Dermis blood vessel endothelial cell (primary cell): ENCODE measurements at places on chromosomes 6 and 20. TPM values are rescaled to one million over a fixed set of nuclear protein-coding genes. Genes with fewer than 3 reads are reported as not detected.

SMIM26 gene
- 45.9 and 106 TPM in 2 replicates for total RNA-seq

GPSM3 gene
- total RNA-seq, result 3.1 and 8.7 TPM in 2 replicates

SSTR4 gene
- total RNA-seq, result not detected in 2 replicates

RIPOR2 gene
- total RNA-seq, result under 0.01 TPM in 1 of 2 replicates, not detected in the other

RSPH9 gene
- 0.23 and 0.34 TPM in 2 replicates for total RNA-seq

SLC25A27 gene
- total RNA-seq, result 1.9 and 6.3 TPM in 2 replicates

TRMT6 gene
- 7.0 and 9.4 TPM in 2 replicates for total RNA-seq

C20orf204 gene
- 11.2 and 13.3 TPM in 2 replicates for total RNA-seq

LY6G6D gene
- total RNA-seq, result not detected in 2 replicates

MCM9 gene
- total RNA-seq, result 18.1 and 27.6 TPM in 2 replicates

SLC12A5 gene
- total RNA-seq, result 0.17 and 0.47 TPM in 2 replicates

RHAG gene
- not detected in 2 replicates for total RNA-seq

FRMD1 gene
- total RNA-seq, result not detected in 2 replicates

RNF144B gene
- total RNA-seq, result 77.1 and 89.2 TPM in 2 replicates

SLC22A23 gene
- 58.5 and 70.6 TPM in 2 replicates for total RNA-seq

PSMB1 gene
- 256 and 308 TPM in 2 replicates for total RNA-seq

SLC35D3 gene
- total RNA-seq, result not detected in 2 replicates

ASIP gene
- not detected in 2 replicates for total RNA-seq

PDYN gene
- not detected in 2 replicates for total RNA-seq

COL12A1 gene
- 3.7 and 6.9 TPM in 2 replicates for total RNA-seq

ARFGAP1 gene
- 60.0 and 70.8 TPM in 2 replicates for total RNA-seq

CDH26 gene
- 0.47 and 1.5 TPM in 2 replicates for total RNA-seq

RUNX2 gene
- under 0.01 and 0.05 TPM in 2 replicates for total RNA-seq

GCNT2 gene
- 42.2 and 53.9 TPM in 2 replicates for total RNA-seq

SNX9 gene
- total RNA-seq, result 51.4 and 61.4 TPM in 2 replicates

BTN1A1 gene
- not detected in 2 replicates for total RNA-seq

MAFB gene
- 3.4 and 5.9 TPM in 2 replicates for total RNA-seq

LRRN4 gene
- total RNA-seq, result 0.09 and 0.51 TPM in 2 replicates

YTHDF1 gene
- total RNA-seq, result 18.4 and 28.1 TPM in 2 replicates

FAM83C gene
- total RNA-seq, result not detected in 2 replicates

HCK gene
- not detected in 2 replicates for total RNA-seq

BPIFB1 gene
- not detected in 2 replicates for total RNA-seq

IL17A gene
- total RNA-seq, result not detected in 2 replicates

KIF16B gene
- total RNA-seq, result 9.7 and 12.9 TPM in 2 replicates

MUC21 gene
- total RNA-seq, result not detected in 2 replicates

CDKAL1 gene
- 24.9 and 28.1 TPM in 2 replicates for total RNA-seq

CPXM1 gene
- 0.34 and 0.37 TPM in 2 replicates for total RNA-seq

SULF2 gene
- total RNA-seq, result 92.1 and 131 TPM in 2 replicates

BMP2 gene
- 23.1 and 33.7 TPM in 2 replicates for total RNA-seq

ID1 gene
- 768 and 1,287 TPM in 2 replicates for total RNA-seq

BIRC7 gene
- total RNA-seq, result not detected in 2 replicates

SLCO4A1 gene
- 3.7 and 4.8 TPM in 2 replicates for total RNA-seq
